ENCODE measurements at places on chromosomes 1 and 21.
A peak's percentile ranks its signal among the peaks of the same experiment; 100 is the strongest.

GRCh38 chr1:167479331-167479979, 38.9 kb downstream of the CD247 start:
- no peak for DNase-seq

DNA sequence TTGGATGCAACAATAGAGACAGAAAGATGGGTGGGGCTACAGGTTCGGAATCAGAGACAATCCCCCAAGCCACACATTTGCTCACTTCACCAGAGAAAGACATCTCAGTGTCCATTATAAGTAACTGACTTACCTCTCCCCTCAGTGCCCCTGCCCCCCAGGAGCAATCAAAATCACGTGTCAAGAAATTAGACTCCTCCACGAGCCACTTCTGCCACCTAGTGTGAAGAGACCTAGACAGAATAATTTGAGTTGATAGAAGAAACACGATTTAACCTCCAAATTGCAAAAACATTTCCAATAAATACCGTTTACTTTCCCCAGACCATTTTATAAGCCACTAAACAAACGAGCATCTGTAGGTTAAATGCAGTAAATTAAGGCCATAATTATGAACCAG, 123.2 kb downstream of the SLC30A10 start:
- no peak for DNase-seq

GRCh38 chr1:65421351-65422025, 1.0 kb downstream of the LEPR start:
- no peak for DNase-seq

GRCh38 chr1:15154480-15155036, 1.0 kb downstream of the TMEM51 start:
- DNase-seq = peak; percentile 9

- no peak for DNase-seq
Measured at GRCh38 chr1:226973898-226974543, 33.9 kb downstream of the COQ8A start.

DNA sequence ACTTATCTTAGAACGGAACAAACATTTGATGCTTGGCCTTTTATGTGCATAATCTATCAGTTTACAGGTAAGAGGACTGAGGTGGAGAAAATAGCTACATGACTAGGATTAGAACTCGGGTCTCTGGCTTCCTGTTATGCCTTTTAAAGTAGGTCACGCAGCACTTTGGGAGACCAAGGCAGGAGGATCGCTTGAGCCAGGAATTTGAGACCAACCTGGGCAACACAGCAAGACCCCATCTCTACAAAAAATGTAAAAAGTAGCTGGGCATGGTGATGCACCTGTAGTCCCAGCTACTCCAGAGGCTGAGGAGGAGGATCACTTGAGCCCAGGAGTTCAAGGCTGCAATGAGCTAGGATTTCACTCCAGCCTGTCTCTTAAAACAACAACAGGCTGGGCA, 81.9 kb upstream of the AKT3 start:
- DNase-seq = no peak

DNA sequence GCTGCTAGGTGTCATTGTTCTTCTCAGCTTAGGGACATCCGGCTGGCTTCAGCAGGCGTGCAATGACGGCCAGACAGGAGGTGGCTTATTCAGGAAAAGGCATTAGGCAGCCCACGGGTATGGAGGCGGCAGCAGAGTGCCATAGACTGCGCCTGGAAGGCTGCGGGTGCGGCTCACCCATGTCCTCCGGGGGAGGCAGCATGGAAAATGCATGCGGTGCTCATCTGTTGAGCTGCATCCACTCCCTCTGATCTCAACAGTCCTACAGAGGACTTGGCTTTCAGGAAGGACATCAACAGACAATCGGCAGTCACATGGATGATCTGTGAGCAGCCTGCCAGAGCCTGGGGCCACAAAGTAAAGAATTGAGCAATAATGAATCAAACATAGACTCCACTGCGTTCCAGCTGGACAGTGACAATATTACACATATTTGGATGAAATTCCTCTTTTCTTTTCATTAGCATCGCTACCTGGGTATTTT, 42.9 kb downstream of the UMODL1 start:
- DNase-seq = no peak

GRCh38 chr1:152043870-152044269, 7.1 kb upstream of the S100A11 start:
- DNase-seq = no peak

DNA sequence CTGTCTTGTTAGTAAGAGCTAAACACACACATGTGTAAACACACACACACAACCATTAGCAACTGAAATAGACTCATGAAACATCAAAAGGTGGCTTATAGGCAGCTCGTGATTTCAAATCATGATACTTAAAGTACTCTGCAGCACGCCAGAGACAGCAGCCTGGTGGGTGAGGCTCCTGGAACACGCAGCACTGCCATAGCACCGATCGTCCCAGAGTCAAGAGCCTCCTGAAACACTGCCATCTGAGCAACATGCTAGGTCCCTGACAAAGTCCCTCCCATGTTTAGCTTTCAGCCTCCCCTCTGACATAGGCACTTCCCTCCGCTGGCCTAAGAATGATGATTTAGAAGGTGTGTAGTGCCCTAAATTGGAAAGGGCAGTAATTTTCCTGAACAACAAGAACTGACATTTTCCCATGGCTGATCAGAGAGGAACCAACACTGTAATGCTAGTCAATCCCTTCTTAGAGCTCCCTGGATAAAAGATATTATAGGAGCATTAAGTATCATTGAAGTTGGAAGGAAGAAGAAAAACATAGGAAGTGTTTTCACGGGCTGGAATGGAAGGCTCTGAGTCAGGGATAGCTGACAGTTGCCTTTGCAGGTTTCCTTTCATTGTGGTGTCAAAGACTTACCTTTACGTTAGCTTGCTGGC, 14.1 kb upstream of the DPT start:
- no peak for DNase-seq

DNA sequence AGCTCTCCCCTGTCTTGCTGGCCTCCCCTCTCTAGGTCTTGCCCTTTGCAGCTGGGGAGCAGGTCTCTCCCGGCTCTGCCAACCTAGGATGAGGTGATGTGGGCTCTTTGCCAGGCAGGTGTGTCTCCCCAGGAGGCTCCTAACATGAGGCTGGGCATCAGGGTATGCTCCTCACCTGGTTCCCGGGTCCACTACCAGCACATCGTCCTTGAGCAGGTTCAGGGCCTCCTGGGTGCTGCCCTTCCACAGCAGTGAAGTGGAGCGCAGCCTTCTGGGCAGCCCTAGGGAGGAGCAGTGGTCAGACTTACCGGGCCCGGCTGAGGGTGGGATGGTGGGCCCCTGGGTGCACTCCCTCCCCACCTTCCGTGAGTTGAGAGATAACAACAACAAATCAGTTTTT, 17.5 kb downstream of the LACTBL1 start:
- no peak for DNase-seq

DNA sequence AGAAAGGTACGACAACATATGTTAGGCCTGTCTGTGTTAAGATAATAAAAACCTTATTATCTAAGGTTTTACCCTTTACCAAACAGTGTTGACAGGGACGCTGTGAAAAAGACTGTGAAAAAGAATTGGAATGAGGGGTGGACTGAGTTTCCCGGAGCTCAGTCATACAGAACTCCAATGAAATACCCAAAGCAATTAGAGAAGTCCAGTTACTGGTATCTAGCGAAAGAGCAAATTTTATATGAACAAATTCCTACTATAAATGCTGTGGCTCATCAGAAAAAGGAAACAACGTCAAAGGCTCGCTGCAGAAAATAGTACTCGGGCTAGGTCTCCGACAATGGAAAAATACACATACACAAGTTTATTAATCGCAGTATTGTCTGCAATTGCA, 708 bp upstream of the RBBP5 start:
- no peak for DNase-seq

DNA sequence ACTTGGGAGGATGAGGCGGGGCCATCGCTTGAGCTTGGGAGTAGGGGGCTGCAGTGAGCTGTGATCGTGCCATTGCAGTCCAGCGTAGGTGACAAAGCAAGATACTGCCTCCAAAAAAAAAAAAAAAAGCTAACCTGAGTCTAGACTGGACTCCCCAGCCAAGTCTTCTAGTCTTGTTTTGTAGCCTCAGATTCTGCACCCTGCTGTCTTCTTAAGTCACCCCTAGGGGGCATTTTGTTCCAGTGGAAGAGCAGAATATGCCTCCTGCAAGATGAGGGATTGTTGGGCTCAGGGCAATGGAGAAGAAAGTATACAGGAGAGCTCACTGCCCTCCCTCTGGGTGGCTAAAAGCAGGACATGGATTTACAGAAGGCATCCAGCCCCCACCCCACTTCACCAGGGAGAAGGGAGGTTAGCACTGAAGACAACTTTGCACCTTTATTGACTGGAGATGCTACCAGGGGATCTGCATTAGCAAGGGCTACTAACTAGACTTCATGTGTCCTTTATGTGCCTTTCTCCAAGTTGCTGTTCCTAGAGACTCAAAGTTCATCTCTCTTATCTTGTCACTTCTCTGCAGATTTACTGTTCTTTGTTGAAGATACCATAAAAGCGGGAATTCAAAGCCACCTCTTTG, 15.3 kb upstream of the RNF187 start:
- DNase-seq = no peak

DNA sequence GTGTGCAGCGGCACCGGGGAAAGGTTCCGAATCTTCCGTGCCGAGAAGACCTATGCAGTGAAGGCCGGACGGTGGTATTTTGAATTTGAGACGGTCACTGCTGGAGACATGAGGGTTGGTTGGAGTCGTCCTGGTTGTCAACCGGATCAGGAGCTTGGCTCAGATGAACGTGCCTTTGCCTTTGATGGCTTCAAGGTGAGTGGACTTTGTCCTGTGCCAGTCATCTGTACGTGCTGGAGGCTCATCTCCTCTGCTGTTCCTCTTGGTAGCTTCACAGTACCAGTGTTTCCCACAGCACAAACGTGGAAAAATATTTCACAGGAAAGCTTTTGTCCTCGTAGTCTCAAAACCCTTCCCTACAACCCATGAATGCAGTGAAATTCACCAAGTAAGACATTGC, 324.1 kb downstream of the ZP4 start:
- no peak for DNase-seq

- DNase-seq = no peak
Measured at GRCh38 chr1:6180707-6181311, 688 bp upstream of the CHD5 start.
